ENCODE measurements at places on chromosomes 16 and 17.

GRCh38 chr16:68377667-68378393, 67.0 kb downstream of the PRMT7 start:
- DNase-seq: no peak

DNA sequence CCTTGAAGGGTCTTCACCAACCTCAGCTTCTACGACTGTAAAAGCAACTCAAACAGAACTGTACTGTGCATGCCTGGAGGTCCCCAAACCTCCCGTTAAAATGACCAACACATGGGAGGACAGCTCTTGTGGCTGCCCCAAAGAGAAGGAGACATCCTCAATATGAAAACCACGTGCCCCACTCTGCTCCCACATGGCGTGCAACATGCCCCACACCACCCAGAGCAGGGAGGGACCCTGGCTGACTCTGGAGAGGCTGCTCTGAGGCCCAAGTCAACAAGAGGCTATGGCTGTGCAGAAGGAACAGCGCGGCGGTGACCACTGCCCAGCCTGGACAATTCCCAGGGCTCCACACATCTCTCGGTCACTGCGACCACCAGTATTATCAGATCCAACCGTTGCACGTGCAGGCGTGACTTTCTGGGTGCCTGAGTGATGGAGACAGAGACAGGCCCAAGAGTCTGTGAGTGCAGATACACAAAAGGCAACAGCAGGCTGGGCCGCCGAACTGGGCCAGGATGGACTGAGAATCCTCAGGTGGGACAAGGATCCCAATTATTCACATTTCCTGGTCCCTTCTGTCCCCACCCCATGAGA, 1.4 kb downstream of the PLD6 start:
- DNase-seq: no peak

GRCh38 chr17:74798239-74798707, 22.1 kb upstream of the NAT9 start:
- no peak for DNase-seq

DNA sequence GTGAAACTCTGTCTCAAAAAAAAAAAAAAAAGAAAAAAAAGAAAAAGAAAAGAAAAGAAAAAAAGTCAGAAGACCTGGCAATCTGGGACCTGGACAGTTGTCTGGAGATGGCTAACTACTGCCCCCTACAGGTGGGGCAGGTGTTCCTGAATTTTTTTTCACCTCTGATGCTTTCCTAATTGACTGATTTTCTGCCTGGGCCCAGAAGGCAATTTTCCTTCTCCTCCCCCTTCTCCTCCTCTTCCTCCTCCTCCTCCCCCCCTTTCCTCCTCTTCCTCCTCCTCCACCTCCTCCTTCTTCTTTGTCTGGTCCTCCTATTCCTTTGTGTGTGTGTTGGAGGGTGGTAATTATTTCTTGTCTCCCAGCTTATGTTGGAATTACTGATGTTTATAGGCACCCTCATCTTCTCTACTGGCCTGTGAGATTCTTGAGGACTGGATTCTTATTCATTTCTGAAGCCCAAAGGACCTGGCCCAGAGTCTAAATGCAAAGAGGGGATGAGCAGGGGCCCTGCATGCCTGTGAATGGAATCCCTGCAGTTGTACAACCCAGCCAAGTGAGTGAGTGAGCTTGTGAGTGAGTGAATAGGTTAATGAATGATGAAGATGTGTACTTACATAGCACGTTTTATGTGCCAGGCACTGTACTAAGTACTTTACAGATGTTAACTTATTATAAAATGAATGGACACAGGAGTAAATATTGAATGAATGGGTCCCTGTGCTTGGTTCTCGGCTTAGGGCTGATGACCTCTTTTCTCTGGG, 26.9 kb downstream of the IRX5 start:
- DNase-seq: no peak

GRCh38 chr17:16140854-16141253, 74.5 kb downstream of the NCOR1 start:
- DNase-seq: no peak

GRCh38 chr17:77369544-77369971, 228.8 kb downstream of the SEC14L1 start:
- DNase-seq: no peak

- no peak for DNase-seq
Observed at GRCh38 chr16:23327836-23328235, 25.7 kb downstream of the SCNN1B start.
